Umbilical cord (tissue), 2 donors: ENCODE measurements at places on chromosomes 7 and 10. TPM values are rescaled to one million over a fixed set of nuclear protein-coding genes. Genes with fewer than 3 reads are reported as not detected.

DNA sequence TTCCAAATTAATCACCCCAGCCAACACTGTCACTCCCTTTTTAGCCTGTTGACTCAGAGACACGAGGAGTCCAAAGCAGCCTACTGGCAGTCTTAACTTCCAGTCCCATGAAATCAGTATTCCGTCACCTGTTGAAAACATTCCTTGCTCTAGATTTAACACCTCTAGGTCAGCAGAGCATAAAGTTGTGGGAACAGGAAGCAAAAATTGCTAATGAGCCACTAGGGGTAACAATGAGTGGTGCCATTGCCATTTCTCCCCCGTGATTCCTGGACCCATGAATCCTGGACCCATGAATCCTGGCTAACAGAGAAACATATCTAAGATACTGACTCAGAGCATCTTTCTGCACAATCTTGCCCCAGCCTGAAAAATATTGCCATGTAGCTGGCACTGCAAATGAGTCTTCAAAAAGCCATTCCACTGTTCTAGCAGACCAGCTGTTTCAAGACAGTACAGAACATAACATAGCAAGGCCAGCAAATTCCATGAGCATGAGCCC lies 252.7 kb upstream of the PTER start:
- no peak for DNase-seq

The RELN gene
- total RNA-seq: 1.2 TPM

DNA sequence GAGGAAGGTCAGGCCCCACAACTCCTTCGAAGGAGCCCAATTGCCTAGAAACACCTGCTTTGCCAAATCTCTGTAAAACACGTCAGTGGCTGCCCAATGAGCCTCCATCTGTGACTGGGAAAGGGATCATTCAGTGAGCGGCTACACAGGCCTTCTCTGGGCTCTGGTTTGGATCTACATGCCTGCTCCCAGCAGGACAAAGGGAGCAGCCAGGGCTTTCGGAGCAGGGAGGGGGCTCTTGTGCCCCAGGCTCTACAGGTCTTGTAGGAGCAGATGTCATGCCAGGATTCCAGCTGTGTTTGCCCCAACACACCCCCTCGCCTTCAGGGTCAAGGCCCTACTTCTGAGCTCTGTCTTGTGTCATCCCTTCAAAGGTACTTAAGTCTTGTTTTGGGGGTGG lies 73.5 kb downstream of the CLEC2L start:
- no peak for DNase-seq

DNA sequence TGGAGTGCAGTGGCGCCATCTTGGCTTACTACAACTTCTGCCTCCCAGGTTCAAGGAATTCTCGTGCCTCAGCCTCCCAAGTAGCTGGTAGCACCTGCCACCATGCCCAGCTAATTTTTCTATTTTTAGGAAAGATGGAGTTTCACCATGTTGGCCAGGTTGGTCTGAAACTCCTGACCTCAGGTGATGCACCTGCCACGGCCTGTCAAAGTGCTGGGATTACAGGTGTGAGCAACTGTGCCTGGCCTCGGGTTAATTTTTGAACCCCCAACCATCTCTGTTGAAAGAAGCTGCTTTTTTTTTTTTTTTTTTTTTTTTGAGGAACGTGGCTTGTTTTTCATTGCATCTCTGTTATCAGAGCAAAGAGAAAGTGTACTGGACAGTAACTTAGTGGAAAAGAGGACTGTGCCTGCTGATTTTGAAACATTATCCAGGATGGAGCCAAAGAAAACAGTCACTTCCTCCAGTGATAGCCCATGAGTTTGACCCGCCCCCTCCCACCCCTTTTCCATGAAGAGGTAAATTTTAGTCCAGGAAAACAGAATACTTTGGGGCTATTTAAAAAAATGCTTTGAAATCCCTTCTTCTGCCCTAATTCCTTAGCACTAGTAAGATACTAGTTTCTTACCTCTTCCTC lies 38.3 kb downstream of the WBP1L start:
- DNase-seq: peak; percentile 64

- DNase-seq: peak; percentile 38
Observed at GRCh38 chr7:43585562-43585961, 2.7 kb downstream of the STK17A start.

DNA sequence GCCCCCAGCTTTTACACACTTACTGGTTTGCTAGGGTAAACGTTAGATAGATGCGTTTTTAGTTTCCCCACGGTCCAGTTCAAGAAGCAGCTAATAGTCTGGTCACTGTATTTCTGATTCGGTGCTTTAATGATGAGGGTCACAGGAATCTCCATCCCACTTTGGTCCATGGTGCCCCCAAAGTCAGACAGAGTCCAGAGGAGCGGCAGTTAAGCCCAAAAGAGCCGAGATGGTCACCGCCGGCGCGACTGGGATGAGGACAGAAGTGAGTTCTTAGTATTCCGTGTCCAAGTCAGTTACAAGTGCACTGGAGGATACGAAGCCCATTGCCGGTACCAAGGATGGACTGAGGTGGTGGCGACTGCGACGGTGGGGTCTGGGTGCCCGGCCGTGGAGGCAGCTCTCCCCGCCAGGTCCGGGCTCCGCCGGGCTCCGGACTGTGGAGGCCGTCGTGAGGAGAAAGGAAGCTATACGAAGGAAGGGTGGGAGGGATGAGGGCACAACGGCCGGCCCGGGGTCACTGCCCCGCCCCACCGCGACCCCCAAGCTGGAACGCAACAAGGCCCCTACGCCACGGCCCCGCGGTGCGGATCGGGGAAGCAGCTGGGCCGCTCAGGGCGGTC lies 663 bp downstream of the HERPUD2 start:
- DNase-seq: no peak

The LIMK1 gene
- 11.3 TPM for total RNA-seq

GRCh38 chr7:14761510-14762296 lies 140.8 kb downstream of the DGKB start:
- DNase-seq: peak; percentile 93

GRCh38 chr10:103592186-103593021 lies 98.9 kb downstream of the NEURL1 start:
- no peak for DNase-seq

DNA sequence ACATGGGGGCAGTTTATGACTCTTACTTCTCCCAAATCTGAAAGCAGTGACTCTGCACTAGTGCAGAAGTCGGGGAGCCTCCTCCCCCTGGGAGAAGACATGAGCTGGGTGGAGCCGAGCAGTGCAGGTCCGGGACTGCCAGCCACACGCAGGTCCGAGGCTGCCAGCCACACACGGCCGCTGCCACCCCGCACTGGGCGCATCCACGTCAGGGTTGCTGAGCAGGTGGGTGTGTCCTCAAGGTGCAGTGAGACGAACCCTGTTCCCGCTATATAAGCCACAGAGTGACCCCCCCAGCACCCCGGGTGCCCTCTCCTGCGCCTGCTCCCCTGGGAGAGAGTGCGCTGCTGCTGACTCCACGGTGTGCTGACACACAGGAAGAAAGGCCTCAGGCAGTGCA lies 430.2 kb downstream of the PTPRN2 start:
- no peak for DNase-seq

DNA sequence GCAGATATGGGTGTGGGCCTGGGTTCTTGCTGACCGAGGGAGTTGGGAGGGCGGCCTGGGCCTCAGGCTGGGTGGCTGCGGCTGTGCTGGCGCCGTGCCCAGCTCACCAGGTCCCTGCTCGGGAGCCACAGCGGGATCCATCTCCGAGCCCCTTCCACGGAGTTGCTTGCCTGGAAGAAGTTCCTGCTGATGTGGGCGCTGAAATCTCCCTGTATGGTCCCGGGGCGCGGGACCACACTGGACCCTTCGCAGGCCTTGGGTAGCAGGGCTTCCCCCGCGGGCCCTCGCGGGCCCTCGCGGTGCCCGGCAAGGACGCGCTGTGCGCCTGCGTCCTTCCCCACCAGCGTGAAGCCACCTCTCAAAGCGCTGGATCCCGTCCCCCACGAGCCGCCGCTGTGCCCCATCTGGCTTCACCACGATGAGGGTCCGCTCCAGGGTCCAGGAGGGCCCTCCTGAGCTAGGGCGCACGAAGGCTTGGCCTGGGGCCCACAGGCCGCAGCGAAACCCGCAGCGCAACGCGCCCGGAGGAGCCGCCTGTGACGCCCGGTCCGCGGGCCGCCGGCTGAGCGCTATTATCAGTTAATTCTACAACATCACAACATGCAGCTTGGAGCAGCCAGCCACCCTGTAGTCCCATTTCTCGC lies 31.5 kb downstream of the RAB19 start:
- DNase-seq: no peak

DNA sequence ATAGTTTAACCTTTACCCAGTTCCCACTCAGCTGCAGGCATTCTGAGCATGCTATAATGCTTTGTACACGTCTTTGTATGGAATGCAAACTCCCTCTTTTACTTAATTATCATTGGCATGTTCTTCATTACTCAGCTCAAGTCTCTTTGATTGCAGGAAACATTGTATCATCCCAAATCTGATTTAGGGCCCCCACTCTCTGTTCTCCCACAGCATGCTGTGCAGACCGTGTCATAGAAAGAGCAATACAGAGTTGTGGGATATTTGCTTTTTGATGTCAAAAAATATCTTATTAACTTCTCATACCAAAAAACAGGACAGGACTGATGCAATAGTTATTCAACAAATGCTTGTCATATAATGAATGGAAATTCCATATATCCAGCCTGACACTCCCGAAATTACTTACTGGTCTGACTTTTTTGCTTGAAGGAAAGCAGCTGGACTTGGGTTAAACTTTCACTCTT lies 1081.5 kb upstream of the C7orf33 start:
- DNase-seq: no peak

The HOXA1 gene
- total RNA-seq: 1.9 TPM

DNA sequence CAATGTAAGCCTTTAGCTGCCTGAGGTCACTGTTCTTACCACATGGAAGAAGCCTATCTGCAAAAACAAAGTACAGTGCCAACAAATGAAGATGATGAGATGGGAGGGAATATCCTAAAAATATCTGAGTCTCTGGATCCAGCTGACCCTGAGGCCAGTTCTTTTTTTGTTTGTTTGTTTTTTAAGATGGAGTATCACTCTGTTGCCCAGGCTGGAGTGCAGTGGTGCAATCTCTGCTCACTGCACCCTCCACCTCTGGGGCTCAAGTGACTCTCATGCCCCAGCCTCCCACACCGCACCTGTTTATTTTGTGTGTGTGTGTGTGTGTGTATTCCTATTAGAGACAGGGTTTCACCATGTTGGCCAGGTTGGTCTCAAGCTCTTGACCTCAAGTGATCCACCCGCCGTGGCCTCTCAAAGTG lies 44.9 kb downstream of the HYCC1 start:
- no peak for DNase-seq

GRCh38 chr10:612696-613095 lies 76.8 kb downstream of the DIP2C start:
- no peak for DNase-seq

DNA sequence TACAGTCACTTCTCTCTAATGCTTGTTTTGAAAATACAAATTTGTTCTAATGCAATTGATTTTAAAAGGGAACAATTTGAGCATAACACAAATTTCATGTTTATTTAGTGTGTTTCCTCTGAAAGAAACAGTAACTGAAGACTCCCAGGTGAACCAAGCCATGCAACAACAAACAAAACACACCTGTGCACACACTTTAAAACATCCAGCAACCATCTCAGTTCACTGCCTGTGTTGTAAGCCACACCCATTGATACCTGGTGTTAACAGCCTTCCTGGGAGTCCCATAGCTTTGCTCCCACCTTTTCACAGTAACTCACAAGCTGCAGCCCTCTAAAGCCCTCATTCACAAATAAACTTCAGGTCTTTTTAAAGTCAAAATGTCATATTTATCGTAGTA lies 89.3 kb downstream of the DOCK4 start:
- no peak for DNase-seq

The NEURL1 gene
- 0.24 TPM for total RNA-seq

DNA sequence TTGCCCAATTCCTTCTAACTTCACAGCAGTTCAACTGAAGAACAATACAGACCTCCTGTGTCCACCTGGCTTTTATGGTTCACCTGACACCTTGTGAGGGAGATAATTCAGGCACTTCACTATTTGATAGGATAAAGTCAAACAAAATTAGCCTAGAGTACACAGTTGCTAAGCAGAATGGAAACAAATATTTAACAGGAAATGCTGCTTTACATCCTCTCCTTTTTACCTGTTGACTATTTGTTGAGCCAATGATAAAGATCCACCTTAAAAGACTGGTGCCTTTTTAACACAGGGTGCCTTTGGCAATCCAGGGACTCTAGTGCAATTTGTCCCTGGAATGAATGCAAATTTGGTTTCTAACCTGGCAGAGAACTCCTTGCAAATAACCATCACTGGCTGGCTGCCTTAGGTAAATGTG lies 39.8 kb downstream of the ITPRID1 start:
- no peak for DNase-seq

The CYP2C19 gene
- 6.3 TPM for total RNA-seq

DNA sequence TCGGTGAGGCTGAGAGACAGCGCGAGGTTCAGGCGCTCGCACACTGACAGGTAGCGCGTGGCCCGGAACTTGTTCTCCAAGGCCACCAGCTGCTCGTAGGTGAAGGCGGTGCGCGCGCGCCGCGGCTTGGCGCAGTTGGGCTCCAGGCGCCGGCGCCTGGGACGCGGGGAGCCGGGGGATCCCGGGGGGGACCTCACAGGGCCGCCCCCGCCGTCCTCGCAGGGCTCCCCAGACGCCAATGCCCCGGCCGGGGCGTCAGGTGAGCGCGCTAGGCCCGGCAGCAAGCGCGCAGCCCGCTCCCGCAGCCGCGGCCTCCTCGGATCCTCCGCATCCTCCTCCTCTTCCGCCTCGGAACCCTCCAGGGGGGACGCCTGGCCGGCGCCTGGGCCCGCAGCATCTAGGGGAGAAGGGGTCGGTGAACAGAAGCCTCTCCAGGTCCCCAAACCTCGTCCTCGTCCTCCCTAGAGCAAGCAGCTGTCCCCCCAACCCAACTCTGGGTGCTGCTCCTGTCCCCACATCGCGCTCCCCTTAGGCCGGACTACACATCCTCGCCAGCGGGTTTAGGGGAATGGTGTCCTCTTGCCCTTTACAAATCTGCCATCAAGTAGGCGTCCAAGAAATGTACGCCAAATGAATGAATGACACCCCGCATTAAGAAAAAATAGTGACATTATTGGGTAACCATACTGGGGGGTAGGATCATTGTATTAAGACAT lies 1.9 kb downstream of the NKX1-2 start:
- no peak for DNase-seq

- DNase-seq: no peak
Observed at GRCh38 chr10:60629332-60629731, 148.9 kb upstream of the CDK1 start.

- DNase-seq: no peak
Observed at GRCh38 chr10:29590915-29591650, 43.7 kb downstream of the SVIL start.

DNA sequence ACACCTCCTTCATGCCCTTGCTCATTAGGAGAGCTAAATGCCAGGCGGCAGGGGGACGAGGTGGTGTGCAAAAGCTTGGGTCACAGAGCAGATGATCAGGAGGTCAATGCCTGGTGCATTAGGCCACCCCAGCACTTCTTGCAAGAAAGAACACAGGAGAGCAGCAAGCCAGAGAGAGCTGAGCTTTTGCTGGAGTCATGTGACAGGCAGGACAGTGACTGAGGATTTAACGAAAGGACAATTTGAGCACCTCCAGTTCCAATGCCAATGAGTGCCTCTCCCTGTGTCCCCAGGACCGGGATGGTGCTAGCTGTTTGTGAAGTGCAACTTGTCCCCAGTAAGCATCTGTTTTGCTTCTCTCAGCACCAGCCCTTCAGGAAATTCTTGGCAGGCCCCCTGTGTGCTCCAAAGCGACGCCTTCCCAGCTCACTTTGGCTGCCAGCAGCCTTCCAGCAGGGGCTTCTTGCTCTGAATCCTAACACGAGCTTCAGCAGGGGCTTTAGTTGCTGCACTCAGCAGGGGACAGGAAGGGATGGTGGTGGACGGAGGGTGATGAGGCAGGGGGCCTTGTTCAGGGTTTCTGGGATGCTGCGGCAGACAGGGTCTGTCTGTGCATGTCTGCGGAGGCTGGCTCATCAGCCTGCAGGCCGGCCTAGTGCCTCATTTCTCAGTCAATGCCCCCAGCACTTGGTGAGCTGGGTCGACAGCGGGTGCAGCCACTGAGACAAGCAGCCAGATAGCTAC lies 368.1 kb downstream of the RPS24 start:
- DNase-seq: peak; percentile 83
